ENCODE measurements at places on chromosomes 4 and X. TPM values are rescaled to one million over a fixed set of nuclear protein-coding genes. Genes with fewer than 3 reads are reported as not detected.

The ATP1B4 gene
- total RNA-seq, result not detected

The GYPA gene
- not detected for total RNA-seq

The PAGE1 gene
- not detected for total RNA-seq

The HERC5 gene
- total RNA-seq, result 1.1 TPM

The HSD17B13 gene
- total RNA-seq, result not detected

The SLC34A2 gene
- under 0.01 TPM for total RNA-seq

The ASIC5 gene
- total RNA-seq, result not detected

The ANK2 gene
- 8.8 TPM for total RNA-seq

The GSPT2 gene
- total RNA-seq, result 5.1 TPM

The UGT2B11 gene
- not detected for total RNA-seq

The PF4V1 gene
- not detected for total RNA-seq

The TMEM35A gene
- 0.14 TPM for total RNA-seq

The SSR4 gene
- total RNA-seq, result 132 TPM

The TRIM75 gene
- total RNA-seq, result not detected

The NXT2 gene
- total RNA-seq, result 17.8 TPM

The TTC29 gene
- total RNA-seq, result not detected

The MAGEA2 gene
- not detected for total RNA-seq

The FGF2 gene
- total RNA-seq, result 19.1 TPM

The CTAG1B gene
- not detected for total RNA-seq

The YIPF7 gene
- not detected for total RNA-seq

The DEFB131A gene
- total RNA-seq, result not detected

The KCND1 gene
- total RNA-seq, result 0.93 TPM

The EREG gene
- 160 TPM for total RNA-seq

The S100G gene
- total RNA-seq, result not detected

The SPANXD gene
- not detected for total RNA-seq

The OTUD6A gene
- not detected for total RNA-seq

The SYTL4 gene
- total RNA-seq, result 1.4 TPM

The NUP62CL gene
- 4.1 TPM for total RNA-seq

The SATL1 gene
- total RNA-seq, result not detected
